GM19239 (cell line): ENCODE measurements at places on chromosomes 3 and 15.
A peak's percentile ranks its signal among the peaks of the same experiment; 100 is the strongest.

GRCh38 chr3:80734920-80735319, 967.1 kb upstream of the ROBO1 start:
- DNase-seq, result no peak

- no peak for DNase-seq
These were observed 66.9 kb upstream of the NTRK3 start for GRCh38 chr15:88323468-88323867.

- no peak for DNase-seq
These were observed 55.7 kb downstream of the LMCD1 start for GRCh38 chr3:8557298-8557697.

DNA sequence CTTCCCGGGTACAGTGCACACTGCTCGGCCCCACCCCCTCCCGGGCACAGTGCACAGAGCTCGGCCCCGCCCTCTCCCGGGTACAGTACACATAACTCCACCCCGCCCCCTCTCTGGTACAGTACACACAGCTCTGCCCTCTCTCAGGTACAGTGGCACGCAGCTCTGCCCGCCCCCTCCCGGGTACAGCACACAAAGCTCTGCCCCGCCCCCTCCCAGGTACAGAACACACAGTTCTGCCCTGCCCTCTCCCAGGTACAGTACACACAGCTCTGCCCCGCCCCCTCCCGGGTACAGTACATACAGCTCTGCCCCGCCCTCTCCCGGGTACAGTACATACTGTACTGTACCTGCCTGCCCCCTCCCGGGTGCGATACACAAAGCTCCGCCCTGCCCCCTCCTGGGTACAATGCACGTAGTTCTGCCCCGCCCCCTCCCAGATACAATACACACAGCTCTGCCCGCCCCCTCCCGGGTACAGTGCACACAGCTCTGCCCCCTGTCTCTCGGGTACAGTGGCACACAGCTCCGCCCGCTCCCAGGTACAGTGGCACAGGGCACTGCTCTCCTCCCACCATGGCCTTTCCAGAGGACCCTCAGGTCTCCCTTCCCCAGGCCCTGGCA, 16.4 kb upstream of the PRR20G start:
- no peak for DNase-seq

GRCh38 chr15:66842710-66843441, 140.8 kb downstream of the SMAD6 start:
- DNase-seq, result no peak

GRCh38 chr3:74789111-74789510, 174.7 kb upstream of the CNTN3 start:
- no peak for DNase-seq

DNA sequence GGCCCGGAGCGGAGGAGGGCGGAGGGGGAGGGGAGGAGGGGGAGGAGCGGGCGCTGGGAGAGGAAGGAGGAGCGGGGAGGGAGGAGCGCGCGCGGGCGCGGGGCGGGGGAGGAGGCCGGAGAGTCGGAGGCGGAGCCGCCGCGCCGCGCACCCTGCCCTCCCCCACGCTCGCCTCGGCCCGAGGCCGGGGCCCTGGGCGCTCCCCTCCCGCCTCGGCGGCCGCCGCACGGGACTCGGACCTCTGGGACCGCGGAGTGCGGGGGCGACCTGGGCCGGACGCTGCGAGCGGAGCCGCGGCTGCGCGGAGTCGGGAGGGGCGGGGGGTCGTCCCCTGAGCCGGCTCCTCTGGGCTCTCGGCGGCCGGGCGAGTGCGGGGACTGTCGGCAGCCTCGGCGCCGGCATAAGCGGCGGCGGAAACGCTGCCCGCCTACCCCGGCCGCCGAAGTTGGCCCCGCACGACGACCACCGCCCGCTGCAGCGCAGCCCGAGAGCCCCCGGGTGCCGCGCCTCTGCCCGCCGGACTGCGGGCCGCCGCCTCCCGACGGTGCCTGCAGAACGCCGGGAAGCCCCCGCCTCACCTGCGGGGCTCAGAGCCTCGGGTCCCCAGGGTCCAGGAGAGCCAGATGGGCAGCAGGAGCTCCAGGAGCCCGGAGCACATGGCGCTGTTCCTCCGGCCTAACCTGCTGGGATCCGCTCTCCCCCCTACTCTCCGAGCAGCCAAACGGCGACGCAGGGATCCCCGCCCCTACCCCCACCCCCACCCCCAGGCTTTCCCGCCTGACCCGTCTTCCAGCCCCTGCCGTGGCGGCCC, 406 bp upstream of the GABRB3 start:
- no peak for DNase-seq

- DNase-seq, result no peak
These were observed 43.3 kb upstream of the CCDC174 start for GRCh38 chr3:14608298-14608697.

GRCh38 chr15:70596354-70597055, 166.9 kb downstream of the UACA start:
- DNase-seq, result no peak

DNA sequence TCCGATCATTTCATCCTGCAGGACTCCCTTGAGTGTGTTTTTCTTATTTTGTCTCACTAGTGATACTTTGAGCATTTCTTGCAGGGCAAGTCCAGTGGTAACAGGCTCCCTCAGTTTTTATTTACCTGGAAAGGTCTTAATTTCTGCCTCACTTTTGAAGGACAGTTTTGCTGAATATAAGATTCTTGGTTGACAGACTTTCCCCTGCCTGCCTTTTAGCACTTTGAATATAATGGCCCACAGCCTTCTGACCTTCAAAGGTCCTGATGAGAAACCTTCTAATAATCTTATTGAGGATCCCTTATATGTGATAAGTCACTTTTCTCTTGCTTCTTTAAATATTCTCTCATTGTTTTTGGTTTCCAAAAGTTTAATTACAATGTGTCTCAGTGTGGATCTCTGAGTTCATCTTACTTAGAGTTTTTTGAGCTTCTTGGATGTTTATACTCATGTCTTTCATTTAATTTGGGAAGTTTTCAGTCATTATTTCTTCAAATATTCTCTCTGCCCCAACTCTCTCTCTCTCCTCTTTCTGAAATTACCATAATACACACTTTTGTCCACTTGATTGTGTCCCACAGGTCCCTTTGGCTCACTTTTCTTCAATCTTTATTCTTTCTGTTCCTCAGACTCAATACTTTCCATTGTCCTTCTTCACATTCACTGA, 36.3 kb upstream of the ARIH1 start:
- no peak for DNase-seq

GRCh38 chr3:50436114-50436674, 67.2 kb downstream of the CACNA2D2 start:
- peak; percentile 85 for DNase-seq

DNA sequence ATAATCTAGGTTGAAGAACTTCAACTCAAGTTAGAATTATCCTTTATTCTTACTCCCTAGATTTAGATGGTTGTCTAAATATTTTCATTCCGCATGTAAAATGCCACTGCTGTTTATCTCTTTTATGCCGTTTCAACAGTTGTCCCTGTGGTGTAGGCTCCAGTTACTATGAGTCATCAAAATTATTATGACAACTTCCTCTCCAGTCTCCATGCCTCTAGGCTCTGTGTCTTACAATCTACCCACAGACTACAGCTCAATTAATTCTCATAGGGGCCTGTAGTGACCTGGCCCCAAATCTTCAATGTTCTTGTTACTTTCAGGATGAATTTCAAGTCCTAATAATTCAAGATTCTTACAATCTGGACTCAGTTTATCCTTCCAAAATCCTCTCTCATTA, 105.8 kb upstream of the UNC13C start:
- no peak for DNase-seq

- no peak for DNase-seq
These were observed 858 bp downstream of the NTRK3 start for GRCh38 chr15:88255484-88256278.

GRCh38 chr3:38018296-38019266, 10.9 kb downstream of the PLCD1 start:
- no peak for DNase-seq

DNA sequence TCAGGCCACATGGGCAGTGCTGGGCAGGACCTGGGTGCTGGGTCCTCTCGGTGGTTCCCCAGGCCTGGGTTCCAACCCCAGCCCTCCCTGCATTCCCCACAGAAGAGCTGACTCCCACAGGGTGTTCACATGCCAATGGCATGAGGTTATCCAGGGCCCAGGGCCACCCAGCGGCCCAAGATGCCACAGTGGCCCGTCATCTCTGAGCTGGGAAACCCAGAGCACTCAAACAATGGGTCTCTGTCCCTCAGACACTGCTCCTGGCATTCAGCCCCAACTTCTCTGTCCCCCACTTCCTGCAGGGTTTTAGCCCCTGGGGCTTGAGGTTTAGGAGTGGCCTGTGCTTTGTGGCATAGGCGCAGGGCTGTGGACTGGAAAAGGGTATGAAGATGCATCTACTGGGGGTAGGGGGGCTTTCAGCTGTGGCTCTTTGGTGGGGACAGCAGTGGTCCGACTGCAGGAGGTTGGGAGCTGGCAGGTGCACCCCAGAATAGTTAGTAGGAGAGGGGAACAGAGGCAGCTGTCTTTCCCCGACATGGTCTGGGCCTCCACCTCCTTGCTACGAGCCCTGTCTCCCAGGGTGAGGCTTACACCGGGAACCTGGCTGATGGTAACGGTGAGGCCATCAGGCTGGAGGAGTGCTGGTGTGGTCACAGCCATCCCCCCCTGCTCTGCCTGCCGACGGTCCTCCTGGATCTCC, 1.7 kb downstream of the CCDC9B start:
- no peak for DNase-seq

GRCh38 chr15:36109943-36110658, 469.3 kb upstream of the CDIN1 start:
- no peak for DNase-seq

DNA sequence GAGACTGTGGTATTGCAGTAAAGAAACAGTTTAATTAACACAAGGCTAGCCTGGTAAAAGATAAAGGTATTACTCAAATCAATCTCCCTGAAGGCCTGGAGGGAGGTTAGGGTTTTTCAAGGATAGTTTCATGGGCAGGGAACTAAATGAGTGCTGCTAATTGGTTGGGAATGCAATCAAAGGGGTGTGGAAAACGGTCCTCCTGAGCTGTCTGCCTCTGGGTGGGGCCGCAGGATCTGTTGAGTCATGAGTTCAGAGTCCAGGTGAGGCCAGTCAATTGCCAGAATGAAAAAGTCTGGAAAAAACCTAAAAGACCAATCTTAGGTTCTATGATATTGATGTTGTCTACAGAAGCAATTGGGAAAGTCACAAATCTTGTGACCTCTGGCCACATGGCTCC, 293.2 kb downstream of the MCTP2 start:
- no peak for DNase-seq

DNA sequence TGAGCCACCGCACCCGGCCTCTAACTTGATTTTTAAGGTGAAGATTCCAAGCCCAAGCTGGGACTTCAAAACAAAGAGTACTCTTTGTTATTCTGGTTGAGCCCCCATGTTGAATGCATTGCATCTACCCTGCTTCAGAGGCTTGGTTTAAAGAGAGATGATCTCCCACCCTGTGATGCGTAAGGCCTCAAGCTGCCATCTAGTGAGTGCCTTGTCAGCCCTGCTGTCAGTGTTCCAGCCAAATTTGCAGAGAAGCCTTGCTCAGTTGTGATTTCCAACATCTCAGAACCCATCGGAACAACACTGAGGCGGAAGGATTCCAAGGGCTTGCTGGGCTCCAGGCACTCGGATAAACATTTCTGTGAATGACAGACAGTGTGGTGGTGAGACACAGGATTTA, 210.7 kb upstream of the RGMA start:
- no peak for DNase-seq

DNA sequence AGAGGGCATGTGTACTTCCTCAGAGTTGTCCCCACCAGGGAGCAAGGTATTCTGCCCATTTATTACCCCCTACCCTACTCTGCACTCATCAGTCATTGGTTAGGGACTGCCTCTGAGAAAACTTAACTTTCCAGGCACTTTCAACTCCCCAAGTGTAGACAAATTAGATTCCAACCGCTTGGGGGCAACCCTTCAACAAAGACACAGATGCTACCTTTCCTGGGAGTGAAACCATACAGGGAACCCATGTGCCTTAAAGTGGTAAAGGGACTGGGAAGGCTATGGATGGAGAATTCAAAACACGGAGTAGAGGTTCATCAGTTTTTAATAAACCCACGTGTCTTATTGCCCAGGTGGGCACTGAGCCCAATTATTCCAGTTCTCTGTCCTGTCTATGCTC, 19.4 kb upstream of the UBE2E2 start:
- no peak for DNase-seq

GRCh38 chr3:101133652-101134051, 140.4 kb upstream of the ABI3BP start:
- DNase-seq, result no peak

DNA sequence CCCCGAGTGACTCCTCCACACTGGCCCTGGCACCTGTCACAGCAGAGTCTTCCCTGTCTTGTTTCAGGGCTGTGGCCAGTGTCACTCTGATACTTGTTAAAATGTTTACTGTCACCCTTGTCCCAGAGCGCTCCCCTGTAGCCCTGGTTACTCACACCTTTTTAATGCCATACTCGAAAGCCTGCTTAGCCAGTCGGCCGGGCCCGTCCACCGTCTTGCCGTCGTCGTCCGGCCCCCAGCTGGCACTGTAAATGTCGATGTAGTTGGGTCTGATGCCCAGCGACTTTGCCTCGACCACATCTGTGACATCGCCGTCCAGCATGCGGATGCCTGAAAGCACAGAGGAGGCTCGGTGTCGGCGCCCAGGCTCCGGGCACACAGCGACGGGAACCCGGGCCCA, 91.3 kb downstream of the PCSK6 start:
- DNase-seq, result no peak

GRCh38 chr15:77599357-77599756, 33.4 kb downstream of the LINGO1 start:
- no peak for DNase-seq

- no peak for DNase-seq
These were observed 12.9 kb downstream of the IQCH start for GRCh38 chr15:67267440-67267839.

DNA sequence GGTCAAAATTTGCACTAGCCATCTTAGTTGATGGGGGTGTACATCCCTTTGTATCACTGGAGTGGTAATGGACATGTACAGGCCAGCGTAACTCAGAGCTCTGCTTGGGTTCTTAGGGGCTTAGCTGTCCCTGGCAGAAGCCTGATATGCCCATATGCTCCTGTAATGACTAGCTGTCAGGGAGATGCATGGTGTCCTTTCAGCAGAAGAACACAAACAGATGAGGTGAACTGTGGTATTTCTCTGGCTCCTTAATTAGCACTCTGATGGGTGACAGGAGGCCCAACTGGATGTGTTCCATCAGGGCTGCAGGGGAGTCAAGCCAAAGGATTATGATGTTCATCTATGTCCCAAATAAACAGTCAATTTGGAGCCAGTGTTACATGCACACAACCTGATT, 774.5 kb downstream of the AGBL1 start:
- no peak for DNase-seq

DNA sequence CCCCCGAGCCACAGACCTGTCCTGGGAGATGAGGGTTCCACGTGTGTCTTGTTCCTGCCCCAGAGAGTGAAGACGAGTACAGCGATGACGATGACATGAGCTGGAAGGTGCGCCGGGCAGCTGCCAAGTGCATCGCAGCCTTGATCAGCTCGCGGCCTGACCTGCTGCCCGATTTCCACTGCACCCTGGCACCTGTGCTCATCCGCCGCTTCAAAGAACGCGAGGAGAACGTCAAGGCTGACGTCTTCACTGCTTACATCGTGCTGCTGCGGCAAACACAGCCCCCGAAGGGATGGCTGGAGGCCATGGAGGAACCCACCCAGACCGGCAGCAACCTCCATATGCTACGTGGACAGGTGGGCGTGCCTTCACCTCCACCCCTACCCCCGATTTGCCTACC, 18.6 kb downstream of the CAND2 start:
- no peak for DNase-seq

- DNase-seq, result no peak
These were observed 456.2 kb upstream of the THBS1 start for GRCh38 chr15:39124553-39125171.
